ENCODE measurements at places on chromosomes 6 and 20.

DNA sequence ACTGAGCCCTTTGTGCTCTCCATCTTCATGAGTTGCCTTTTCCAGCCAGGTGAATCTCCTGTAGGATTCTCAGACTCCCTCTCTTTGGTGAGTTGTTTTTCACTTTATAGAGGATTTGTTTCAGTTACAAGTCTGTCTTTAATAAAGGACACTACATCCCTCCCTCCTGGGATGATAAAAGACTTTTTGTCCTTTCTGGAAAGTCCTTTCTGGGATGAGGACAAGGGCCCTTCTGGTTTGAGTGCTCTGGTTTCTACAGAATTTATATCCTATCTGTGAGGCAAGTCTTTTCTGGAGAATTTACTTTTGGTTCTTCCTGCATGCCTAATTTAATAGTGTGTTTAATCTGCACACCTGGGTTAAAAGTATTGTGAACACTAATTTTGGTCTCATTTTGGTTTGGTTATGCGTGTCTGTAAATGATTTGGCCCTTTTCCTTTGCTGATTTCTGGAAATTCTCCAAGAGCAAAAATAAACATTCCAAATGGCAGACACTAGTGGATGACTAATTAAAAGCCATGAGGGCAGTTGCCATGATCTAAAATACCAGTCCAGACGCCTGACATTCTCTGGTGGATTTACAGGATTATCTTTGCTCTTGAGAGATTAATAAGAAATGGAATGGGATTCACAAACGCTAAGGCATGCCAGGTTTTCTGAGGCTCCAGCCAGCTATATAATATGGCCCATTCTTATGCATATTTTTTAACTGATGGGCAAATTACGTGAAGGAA, 44.8 kb downstream of the TCP11 start:
- DNase-seq: peak; percentile 10

DNA sequence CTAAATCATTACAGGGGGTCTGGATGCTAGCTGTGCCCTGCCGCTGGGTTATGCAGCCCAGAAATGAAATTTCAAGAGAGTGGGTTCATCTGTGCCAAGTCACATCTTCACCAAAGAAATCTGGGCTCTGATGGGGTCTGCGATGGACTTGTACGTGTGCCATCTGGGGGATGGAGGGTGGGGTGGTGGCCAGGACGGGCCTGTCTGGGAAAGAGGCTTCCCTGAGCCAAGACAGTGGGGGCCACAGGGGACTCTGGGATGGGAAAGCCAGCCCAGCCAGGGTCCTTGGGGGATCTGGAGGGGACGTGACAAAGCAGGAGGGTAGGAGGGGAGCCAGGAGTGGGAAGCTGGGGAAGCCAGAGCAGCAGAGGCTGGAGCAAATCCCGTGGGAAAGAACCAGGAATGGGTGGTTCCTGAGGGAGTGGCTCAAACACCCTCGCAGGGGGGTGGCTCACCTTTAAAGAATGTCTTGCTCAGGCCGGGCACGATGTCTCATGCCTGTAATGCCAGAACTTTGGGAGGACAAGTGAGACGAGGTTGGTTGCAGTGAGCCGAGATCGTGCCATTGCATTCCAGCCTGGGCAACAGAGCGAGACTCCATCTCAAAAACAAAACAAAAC, 36.3 kb upstream of the SULF2 start:
- no peak for DNase-seq

GRCh38 chr20:2276015-2276414, 19.8 kb upstream of the TGM3 start:
- DNase-seq: no peak

DNA sequence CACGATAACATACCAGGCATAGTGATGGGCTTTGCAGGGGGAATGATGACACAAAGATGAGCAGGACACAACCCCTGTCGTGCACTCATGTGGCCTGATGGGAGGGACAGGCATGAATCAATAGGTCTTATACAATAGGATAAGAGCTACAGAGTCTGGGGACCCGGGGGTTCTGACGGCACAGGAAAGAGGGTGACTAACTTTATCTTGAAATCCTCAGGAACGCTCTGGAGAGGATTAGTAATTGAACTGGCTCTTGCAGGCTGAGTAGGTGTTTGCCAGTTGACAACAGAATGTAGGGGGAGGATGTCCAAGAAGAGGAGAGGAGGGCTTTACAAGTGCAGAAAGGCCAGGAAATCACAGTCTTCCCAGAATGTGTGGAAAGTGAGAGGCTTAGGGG, 219.9 kb upstream of the ECI2 start:
- no peak for DNase-seq

DNA sequence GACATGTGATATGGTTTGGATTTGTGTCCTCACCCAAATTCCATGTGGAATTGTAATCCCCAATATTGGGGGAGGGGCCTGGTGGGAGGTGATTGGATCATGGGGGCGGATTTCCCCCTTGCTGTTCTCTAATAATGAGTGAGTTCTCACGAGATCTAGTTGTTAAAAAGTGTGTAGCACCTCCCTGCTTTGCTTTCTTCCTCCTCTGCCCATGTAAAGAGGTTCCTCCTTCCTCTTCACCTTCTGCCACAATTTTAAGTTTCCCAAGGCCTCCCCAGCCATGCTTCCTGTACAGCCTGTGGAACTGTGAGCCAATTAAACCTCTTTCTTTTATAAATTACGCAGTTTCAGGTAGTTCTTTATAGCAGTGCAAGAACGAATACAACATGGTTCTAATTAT, 2.1 kb upstream of the ZNF451 start:
- DNase-seq: no peak

- DNase-seq: no peak
Observed at GRCh38 chr6:22954749-22955385, 385.5 kb downstream of the HDGFL1 start.

- no peak for DNase-seq
Observed at GRCh38 chr6:47362857-47363461, 53.3 kb upstream of the TNFRSF21 start.

- DNase-seq: no peak
Observed at GRCh38 chr6:16769131-16769985, 8.1 kb upstream of the ATXN1 start.

- DNase-seq: no peak
Observed at GRCh38 chr6:170158296-170159021, 132.4 kb downstream of the DLL1 start.

DNA sequence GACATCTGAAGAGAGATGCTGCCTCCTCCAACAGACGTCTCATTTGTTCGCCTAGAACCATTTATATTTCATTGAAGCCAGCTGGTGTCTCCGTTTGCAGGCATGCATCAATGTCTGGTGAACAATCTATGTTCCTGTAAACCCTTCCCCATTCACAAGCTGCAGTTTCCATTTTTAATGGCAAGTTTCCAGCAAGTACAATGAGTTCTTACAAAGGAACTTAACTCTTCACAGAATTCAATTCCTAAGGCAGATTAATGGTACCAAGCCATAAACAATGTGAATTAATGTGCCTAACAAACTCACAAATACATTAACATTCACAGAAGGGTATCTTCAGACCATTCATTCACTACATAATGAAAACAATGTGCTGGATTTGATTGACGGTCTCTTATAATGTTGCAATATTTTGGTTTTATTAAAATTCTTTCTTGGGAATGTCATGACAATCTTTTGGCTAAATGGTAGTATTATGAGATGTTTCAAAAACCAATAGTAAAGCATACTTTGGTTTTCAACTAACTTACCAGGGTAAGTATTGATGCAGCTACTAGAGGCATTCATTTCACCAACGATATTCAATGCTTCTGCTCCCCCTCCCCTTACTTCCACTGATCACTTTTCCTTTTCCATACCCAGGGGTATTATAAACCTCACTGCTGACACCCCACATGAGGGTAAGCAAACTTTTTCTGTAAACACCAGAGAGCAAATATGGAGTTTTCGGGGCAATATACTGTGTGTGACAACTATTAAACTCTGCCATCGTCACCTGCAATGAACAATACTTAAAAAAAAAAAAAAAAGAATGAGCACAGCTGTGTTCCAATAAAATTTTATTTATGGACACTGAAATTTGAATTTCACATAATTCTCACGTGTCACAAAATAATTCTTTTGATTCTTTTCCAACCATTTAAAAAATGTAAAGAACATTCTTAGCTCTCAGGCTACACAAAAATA, 4.2 kb downstream of the AKIRIN2 start:
- peak; percentile 50 for DNase-seq

DNA sequence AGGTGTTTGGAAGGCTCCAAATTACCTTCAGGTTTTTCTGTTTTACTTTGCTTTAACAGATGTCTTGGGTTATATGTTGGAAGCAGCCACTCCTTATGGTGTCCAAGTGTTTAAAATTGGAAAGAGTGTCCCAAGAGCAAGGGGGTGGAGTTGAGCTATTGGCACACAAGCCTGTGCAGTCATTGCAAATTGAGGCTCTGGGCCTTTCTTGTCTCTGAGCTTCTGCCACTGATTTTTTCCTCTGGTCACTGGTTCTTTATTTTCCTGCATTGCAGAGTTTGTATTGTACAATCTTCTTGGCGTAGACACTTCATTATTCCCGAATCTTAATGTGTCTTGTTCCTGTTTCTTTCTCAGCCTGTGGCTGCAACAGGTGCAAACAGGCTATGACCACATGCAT, 598.8 kb downstream of the RNF144B start:
- DNase-seq: no peak

DNA sequence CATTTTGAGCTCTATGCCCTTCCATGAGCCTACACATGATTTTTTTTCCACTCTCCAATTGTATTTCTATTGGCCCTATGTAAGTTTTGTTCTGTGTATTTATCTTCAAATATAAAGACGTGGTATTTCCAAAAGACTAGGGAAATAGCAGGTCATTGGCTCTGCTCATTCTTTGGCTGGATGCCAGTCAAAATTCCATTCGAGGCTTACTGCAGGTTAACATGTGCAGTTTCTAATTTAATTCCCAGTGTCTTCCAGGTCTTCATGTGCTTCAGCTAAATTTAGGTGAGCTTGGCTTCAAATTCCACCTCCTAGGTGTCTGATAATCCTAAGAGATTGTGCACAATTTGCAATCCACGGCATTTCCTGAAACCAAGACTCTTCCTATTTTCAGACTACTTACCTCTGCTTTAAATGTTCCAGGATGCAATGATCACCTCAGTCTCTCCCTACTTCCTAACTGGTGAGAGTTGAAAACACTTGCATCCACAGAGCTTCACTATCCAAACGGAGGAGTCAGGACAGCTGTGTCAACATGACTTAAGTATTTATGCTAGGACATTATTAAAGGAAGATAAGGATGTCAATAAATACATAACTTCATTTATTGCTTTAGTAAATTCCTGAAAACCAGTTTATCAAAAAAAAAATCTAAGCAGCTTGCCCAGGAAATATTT, 236.1 kb downstream of the COL12A1 start:
- DNase-seq: no peak

GRCh38 chr6:128595544-128595943, 75.1 kb upstream of the PTPRK start:
- no peak for DNase-seq

DNA sequence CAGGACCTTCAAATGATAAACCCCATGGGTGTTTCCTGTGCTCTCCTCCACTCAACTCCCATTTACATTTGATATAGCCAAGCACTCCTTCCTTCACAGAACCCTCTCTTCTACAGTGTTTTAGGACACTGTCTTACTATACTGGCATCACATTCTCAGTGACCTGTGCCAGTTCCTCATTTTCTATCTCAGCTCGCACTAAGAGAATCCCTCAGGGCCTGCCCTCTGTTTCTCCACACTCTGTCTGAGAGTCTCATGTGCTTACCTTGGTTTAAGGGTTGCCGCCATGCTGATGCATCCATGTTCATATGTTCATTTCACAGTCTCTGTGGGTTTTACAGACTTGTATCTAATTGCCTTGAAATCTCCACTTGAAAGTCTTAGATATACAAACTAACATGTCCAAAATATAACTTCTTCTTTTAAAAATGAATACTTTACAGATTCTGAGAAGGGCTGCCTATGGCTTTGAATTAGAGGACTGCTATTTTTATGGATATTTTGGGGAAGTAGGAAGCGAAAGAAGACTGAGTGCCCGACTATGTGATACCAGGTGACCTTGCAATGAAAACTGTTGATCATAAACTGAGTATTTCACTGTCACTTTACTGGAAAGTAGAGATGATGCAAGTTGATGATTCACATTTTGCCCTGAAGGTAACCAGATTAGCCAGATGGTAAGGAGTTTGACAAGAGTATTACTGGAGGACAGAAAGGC, 153.1 kb upstream of the SIM1 start:
- DNase-seq: no peak

GRCh38 chr6:128600397-128600951, 80.1 kb upstream of the PTPRK start:
- DNase-seq: no peak

DNA sequence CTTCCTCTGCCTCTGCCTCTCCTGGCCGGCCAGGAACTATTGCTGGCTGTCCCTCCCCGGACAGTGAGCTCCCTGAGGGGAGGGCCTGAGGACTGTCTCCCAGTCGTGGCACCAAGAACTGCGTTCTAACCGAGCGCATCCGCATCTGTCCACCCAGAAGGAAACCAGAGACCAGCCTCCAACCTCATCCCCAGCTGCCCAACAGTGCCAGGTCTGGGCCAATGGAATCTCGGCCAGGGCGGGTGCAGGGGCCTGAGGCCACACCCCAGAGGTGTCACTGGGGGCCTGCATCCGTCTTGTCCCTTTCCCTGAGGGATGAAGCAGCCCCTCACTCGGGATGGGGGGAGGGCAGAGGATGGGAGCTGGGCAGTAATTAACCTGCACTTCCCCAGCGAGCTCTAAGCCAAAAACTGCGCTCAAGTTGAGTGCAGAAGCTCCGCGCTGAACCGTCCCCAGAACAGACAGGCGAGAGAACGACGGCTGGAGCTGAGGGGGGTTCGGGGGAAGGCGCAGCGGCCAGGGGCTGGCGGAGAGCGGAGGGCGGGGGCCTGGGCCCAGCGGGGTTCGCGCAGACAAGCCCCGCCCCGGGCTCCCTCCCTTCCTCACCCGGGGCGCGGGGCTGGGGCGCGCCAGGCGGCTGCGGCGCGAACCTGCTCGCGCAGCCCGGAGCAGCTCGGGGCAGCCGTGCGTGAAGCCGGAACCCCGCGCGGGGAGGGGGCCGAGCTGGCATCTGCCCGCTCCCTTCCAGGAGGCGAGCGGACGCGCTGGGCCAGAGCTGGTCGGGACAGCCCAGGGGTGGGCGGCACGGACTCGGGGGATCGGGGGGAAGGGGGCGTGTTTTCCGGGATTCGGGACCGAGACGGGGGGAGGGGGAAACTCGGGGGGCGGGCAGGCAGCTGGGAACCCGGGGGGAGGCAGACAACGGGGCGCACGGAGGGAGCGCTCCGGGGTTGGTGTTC, 1.4 kb downstream of the TFEB start:
- peak; percentile 88 for DNase-seq

DNA sequence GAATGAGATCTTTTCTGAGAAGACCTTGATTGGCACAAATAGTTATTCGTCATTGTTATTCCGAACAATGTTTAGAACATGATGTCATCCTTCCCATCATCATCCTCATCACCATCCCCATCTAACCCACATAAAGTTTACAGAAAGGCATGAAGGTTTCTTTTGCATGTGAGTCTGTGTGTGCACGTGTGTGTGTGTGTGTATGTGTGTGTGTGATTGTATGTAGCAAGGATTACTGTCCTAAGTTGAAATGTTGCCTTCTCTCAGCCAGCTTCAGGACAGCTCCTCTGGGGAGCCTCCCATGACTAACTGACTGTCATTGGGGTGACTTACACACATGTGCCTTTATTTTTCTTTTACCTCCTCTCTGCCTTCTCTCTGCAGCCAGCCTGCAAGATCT, 113.5 kb downstream of the SLC22A3 start:
- no peak for DNase-seq

Data from frontal cortex (tissue), 4 donors.